ENCODE measurements at places on chromosomes 12 and 14.

DNA sequence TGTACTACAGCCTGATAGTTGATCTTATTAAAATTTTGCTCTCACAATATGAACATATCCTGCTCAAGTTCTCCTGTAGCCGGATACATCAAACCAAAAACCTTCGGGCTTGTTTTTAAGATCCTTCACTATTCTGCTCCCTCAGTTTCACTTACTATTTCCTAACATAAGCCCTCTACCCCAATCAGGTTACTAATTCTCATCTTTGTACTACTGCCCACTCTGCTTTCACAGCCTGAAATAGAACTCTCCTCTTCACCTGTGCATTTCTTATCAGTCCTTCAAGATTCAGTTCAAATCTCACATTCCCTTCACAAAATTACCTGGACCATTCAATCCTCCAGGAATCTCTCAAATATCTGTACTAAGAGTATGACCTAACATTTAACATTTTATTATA, 14.2 kb downstream of the PAWR start:
- DNase-seq: no peak

- DNase-seq: no peak
Observed at GRCh38 chr12:79885911-79886490, 48.9 kb downstream of the PPP1R12A start.

- no peak for DNase-seq
Observed at GRCh38 chr12:69105101-69105962, 134.0 kb upstream of the CPSF6 start.

DNA sequence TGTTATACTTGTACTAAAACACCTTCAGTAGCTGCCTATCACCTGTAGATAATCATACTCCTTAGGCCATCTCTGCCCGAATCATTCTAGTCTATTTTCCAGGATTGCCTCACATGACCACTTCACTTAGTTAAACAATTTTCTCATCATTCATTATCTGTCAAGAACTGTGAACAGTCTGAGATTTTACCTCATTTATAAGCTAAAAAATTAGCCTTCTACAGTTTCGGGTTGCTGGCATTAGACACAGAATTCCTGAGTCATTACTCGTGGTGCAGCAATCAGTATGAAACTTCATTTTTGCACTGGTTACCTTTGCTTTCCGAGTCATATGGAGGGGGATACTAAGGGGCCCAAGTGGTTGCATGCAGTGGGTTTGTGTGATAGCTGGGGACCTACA, 57.6 kb upstream of the OTOGL start:
- no peak for DNase-seq

- no peak for DNase-seq
Observed at GRCh38 chr12:102120886-102121285, 903 bp downstream of the PARPBP start.
